Right ventricle myocardium inferior (tissue), 1 donor: ENCODE measurements at places on chromosomes 5 and 9.
A peak's percentile ranks its signal among the peaks of the same experiment; 100 is the strongest.

GRCh38 chr9:12884736-12885395, 110.0 kb downstream of the LURAP1L start:
- DNase-seq: no peak

DNA sequence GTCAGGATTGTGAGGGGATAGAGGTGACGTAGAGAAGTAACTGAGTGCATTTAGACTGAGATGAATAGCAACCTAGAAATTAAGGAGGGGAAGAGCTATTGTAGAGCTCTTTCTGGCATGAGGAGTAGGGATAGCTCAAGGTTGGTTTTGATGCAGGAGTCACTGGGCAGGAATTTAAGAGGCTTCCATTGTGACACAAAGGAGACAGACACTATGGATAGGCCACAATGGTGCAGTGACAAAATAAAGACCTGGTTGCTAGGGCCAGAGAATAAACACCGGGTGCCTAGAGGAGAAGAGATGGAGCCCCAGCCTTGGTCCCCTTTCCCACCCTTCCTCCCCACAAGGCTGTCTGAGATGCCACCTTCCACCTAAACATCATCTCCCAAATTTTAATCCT, at the start of gene SPZ1:
SPZ1 (plus strand) TSS at position 301 of the 400 bp plus-strand sequence. CDS start 214 bp downstream, outside the sequence.
- no peak for DNase-seq

GRCh38 chr5:133083901-133084300, 32.1 kb downstream of the HSPA4 start:
- no peak for DNase-seq

GRCh38 chr5:149859746-149860145, 84.8 kb downstream of the PDE6A start:
- DNase-seq: no peak

- no peak for DNase-seq
Measured at GRCh38 chr9:110103257-110103656, 104.7 kb downstream of the C9orf152 start.

GRCh38 chr5:65137631-65138030, 344.1 kb downstream of the ADAMTS6 start:
- DNase-seq: no peak

GRCh38 chr5:179304871-179305270, 40.4 kb downstream of the ADAMTS2 start:
- DNase-seq: no peak

GRCh38 chr5:9536717-9537116, 9.2 kb downstream of the SEMA5A start:
- peak; percentile 59 for DNase-seq

GRCh38 chr9:69760278-69760610, 433 bp upstream of the PTAR1 start:
- DNase-seq: no peak

DNA sequence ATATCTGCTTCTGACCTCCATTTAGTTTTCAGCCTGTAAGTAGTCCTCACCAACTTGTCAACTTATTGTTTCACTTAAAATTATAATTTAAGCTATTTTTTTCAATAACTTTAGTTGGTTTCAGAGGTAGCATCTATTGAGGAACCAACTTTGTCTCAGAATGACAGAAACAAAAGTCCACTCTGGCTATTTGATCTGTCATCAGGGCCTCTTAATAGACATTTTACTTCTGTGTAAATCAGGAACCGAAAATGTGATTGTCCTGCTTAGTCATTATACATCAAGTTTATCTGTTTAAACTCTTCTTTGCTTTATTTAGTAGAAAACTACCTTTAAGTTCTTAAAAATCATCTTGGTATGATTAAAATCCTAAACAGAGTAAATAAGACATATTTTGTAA, 820.8 kb upstream of the EDIL3 start:
- no peak for DNase-seq

DNA sequence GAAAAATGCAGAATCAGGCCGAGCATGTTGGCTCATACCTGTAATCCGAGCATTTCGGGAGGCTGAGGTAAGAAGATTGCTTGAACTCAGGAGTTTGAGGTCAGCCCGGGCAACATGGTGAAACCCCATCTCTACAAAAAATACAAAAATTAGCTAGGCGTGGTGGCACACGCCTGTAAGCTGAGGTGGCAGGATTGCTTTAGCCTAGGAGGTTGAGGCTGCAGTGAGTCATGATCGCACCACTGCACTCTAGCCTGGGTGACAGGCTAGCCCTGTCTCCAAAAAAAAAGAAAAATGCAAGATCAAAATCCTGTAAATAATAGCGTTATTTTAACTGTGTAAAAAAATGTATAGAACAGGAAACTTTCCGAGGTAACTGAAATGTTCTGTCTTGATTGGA, 39.4 kb downstream of the RNF44 start:
- no peak for DNase-seq

DNA sequence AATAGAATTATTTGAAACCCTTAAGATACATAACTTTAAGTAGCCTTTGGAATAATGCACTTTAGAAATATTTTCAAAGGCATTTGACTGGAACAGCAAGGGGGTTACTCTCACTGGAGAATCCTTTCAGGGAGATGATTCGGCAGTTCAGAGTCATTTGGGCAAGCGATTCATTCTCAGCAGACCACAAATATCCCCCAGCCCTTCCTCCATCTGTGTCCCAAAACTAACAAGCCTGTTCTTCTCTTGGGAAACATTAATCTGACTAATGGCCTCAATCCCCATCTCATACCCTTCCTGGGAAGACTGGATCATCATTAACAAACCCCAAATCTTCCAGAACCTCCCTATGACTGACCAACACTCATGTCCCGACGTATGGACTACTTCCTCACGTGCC, 65.8 kb upstream of the S1PR3 start:
- no peak for DNase-seq

- no peak for DNase-seq
Measured at GRCh38 chr5:15691521-15691920, 191.5 kb downstream of the FBXL7 start.

- no peak for DNase-seq
Measured at GRCh38 chr5:140555747-140556312, 1.4 kb downstream of the SRA1 start.

DNA sequence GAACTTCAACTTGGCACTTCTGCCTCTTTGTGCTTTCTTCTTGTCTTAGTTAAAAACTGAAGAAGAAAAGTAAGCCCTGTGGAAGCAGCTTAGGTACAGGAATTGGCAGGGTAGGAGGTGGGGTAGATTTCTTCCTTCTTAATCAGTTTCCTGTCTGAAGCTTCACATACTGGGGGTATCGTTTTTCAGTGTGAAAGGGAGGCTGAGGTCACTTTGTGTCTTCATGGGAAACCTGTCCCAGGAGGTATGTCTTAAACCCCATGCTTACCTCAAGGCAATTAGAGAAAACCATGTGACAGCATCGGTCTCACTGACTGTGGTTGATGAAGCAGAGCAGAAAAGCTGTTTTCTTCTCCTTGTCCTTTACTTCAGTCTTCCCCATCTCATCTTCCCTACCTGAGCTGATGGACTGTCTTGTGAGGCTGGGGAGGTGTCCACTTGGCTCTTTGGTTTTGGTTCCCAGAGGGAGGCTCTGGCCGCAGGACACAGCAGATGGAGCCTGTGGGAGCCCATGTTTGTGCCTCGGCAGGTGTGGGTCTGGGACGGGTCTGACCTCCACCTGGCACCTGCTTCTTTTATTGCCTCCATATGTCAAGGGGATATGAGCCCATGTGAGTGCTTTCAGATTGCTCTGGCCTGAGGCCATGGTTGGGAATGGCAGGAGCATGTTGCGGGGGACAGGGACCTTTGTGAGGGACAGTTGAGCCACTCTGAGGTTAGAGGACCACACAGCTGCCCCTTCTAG, 47.0 kb downstream of the SH3GL2 start:
- no peak for DNase-seq

- DNase-seq: no peak
Measured at GRCh38 chr5:75710637-75711036, 6.6 kb downstream of the POC5 start.

GRCh38 chr9:19922476-19923118, 133.8 kb upstream of the SLC24A2 start:
- DNase-seq: no peak

- DNase-seq: peak; percentile 79
Measured at GRCh38 chr5:119355685-119356611, at the start of gene TNFAIP8. Gene TNFAIP8 (plus strand): TSS chr5:119356019. CDS start chr5:119356091, 72 bp downstream.

- DNase-seq: no peak
Measured at GRCh38 chr9:97788763-97789663, 64.0 kb upstream of the FOXE1 start.

- DNase-seq: peak; percentile 68
Measured at GRCh38 chr5:946720-947625, 54.3 kb downstream of the TRIP13 start.

DNA sequence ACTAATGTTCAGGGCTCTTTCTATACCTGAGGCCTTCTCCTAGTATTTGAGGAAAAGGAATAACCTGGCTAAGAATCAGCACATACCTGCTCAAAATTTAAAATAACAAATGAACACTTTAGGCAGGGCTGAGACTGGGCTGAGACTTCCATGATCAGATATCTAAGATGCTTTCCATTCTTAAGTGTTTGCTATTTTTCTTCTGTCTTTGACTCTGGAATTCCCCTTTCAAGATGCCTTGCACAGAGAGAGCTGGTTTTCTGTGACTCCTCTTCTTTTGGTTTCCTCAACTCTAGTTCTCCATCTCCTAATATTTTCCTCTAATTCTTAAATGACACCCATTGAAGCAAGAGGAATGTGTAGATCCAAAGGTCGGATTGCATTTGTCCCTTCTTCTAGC, 61.1 kb downstream of the DPYSL3 start:
- DNase-seq: no peak

DNA sequence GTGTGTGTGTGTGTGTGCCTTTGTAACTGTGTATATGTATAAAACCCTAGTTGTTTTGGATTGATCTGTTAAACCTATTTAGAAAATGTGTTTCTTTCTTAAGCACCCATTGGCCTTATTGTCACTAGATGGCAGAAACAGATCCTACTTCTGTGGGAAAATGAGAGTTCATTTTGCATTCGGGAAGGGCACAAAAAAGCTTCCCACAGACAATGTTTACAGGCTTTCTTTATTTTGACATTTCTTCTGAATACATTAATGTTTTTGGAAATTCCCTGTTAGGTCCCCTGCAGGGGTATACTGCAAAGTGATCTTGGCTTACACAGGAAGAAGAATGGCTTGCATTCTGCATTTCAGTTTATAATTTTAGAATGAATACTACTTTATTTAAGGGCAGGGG, 481.8 kb upstream of the ARRDC3 start:
- DNase-seq: no peak

DNA sequence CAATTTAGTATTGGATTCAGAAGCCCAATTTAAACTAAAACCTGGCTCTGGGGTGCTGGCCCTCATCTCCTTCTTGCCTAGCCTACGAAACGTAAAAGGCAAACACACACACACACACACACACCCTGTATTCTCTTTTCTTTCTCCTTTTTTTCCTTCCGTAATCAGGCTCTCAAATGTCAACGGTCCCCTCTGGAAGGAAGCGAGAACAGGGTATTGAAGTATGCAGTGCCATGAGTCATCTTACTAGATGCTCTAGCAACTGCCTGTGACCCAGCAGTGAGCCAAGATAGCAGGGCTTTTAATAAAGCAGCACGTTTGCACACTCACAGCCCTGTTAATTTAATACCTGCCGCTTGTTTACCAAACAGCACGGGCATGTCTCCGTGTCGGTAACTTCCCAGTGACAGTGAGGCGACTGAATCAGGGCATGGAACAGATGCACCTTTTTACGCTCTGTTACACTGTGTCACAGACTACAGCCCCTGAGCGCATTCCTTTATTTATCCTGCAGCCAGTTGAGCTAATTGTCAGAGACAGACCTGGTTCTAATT, 243.8 kb downstream of the BNC2 start:
- no peak for DNase-seq

DNA sequence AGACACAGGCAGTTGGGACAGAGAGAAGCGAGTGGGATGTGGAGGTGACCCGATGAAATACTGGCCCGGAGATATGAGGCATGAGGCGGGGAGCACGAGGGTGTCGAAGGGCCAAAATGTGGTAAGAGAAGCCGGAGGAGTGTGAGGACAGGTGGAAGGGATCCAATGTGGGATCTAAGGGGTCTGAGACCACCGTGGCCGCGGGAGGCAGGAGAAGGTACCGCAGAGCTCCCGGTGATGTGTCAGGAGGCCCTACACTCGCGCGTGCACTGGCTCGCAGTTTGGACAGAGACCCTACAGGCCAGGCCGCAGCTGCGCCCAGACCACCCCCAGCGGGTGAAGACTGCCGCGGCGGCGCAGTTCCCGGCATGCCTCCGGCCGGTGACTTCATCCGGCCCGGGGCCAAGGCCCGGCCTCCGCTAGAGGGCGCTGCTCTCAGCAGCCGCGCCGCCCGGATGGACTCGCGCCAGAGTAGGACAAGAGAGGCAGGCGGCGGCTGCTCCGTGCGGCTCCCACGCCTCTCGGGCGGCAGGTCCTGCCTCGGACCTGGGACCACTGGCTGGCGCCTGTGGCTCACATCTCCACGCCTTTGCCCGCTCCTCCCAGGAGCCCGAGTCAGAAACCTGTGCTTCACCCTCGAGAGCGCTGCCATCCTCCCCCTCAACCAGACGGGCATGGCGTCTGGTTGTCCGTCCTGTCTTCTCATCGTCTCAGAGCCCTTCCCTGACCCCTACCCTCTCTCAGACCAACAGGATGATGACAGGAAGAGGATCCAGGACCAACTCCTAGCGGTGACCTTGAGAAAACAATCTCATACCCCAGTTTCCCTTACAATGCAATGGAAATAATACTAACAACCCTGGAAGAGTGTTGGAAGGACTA, 35.4 kb upstream of the STING1 start:
- peak; percentile 98 for DNase-seq

DNA sequence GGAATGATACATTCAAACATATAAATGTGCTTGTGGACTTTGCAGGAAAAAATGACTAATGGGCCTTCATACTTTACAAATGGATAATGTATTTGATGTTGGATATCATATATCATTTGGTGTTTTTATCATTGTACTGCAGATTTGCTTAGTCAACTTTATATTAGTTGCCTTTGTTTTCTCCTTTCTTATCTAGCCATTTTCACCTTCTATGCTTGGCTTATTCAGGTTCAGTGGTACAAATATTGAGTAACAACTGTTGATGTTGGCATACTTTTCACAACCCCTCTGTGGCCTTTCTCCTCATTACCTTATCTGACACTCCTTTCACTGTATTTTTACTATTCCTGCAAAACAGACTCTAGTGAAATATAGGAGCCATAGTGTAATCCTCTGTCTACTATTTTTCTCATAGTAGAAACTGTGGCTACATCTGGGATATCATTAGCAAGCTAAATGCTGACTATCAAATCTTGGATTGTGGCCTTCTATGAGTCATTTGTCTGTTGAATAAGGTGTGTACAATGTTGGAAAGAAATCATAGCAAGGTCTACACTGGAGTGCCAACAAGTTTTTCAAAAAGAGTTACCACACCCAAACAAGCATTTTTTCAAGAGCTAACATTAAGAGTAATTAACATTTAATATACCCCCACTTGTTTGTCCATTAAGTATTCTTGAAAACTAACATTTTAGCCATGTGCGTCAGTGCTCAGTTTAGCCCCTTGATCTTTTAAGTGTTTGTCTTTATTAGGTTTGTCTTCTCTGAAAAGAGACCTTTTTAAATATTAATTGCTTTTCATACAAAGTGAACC, 330.1 kb downstream of the ADGRV1 start:
- DNase-seq: no peak

GRCh38 chr9:32954642-32955041, 46.8 kb downstream of the APTX start:
- DNase-seq: no peak
